ENCODE measurements at places on chromosomes 1 and 21.

GRCh38 chr21:45460011-45460565 is 55.1 kb downstream of the COL18A1 start:
- no peak for DNase-seq

- no peak for DNase-seq
These were observed 174.3 kb downstream of the PRDM16 start for GRCh38 chr1:3243304-3243703.

- DNase-seq: peak; percentile 42
These were observed 956 bp downstream of the CPLANE2 start for GRCh38 chr1:16235944-16236510.

DNA sequence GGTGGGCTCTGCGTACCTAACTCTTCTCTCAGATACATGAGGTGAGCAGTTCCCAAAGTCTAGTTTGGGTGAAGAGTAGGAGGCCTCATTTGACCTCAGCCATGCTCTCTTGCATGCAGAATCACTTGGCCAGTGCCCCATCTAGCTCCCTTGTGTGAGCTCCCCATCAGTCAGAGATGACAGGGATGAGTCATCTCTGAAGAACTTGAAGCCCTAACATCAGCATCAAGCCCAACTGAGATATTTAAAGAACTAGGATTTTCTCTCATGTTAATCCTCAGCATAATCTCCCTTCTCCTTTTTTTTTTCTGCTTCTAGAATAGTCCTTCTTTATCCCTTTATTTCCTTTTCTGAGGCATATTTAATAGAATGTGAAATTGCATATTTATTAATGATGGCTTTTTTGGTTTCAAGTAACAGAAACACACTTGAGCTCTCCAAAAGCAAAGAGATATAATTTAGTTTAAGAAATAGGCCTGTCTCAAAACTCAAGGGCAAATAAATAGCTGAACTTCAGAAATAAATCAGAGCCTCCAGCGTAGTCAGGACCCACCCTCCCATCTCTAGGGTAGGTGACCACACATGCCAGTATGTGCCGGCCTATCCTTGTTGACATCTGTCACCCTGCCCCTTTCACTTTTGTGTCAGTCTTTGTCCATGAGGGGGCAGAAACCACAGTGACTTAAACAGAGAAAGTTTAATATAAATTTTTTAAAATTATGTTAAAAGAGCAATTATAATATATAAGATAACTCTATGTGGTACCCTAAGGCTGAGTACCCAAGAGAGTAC is 112.3 kb downstream of the TSEN15 start:
- no peak for DNase-seq

- no peak for DNase-seq
These were observed 2.6 kb downstream of the PFDN2 start for GRCh38 chr1:161115132-161115711.

- no peak for DNase-seq
These were observed 54.9 kb downstream of the RGL1 start for GRCh38 chr1:183859831-183860230.

- no peak for DNase-seq
These were observed 215.9 kb downstream of the NEGR1 start for GRCh38 chr1:72066431-72066830.

- DNase-seq: no peak
These were observed 8.1 kb downstream of the SLX9 start for GRCh38 chr21:44947930-44948331.

- no peak for DNase-seq
These were observed 115.5 kb upstream of the NCAM2 start for GRCh38 chr21:20882462-20883407.

- no peak for DNase-seq
These were observed 3.0 kb upstream of the EPHX4 start for GRCh38 chr1:92026806-92027205.

- no peak for DNase-seq
These were observed 19.8 kb upstream of the LSS start for GRCh38 chr21:46248422-46248782.

- no peak for DNase-seq
These were observed 154.6 kb downstream of the PLA2G4A start for GRCh38 chr1:186983327-186983726.

DNA sequence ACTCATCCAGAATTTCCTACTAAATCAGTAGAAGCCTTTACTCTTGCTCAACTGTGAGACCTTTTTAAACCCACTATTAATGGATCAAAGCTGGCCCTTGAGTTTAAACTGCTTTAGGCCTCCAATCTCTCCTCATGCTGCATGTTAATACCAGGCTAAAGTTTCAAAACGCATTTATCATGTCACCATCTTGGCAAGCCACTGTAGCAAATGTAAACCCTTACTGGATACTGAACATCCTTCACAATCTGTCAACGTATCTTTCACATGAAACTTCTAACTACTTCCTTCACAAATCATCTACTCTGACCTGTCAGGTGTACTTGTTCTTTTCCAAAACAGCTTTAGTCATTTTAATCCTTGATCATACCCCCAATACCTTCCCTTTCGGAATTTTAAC is 3.0 kb downstream of the PAXBP1 start:
- DNase-seq: no peak

DNA sequence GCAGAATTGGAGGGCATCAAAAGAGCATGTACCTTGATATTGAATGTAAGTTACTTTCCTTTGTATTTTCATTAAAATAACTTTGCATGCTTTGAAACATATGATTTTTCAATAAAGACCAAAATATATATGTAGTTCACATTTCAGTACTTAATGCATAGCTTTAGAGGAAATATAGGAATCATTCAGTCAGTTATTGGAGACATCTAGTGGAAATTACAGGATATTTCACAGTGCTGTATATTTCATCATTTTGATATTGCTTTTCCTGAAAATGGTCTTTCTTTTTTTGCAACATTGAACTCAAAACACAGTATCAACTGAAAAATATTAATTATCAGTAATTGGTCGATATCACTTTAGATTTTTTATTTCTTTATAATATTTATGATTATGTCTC is 375.8 kb downstream of the NCAM2 start:
- no peak for DNase-seq

- no peak for DNase-seq
These were observed 6.3 kb upstream of the OSBPL9 start for GRCh38 chr1:51610637-51611036.

GRCh38 chr1:154446292-154446691 is 41.1 kb downstream of the IL6R start:
- DNase-seq: no peak

GRCh38 chr1:53627666-53628065 is 111.3 kb downstream of the GLIS1 start:
- DNase-seq: no peak

DNA sequence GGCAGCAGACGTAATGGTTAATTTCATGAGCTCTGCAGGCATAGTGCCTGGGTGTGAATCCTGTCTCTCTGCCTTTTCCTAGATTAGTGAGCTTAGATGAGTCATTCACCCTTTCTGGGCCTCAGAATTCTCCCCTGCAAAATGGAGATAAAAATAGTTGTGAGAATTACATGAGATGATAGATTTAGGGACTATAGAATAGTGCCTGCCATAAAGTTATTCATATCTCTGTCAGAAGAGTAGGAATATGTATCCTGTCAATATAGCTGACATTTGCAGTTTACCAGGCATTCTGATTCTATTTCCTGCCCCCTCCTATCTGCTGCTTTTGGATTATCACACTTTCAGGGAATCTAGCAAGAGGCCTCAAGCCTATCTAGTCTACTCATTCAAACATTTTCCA is 112.0 kb downstream of the PDE4B start:
- no peak for DNase-seq

DNA sequence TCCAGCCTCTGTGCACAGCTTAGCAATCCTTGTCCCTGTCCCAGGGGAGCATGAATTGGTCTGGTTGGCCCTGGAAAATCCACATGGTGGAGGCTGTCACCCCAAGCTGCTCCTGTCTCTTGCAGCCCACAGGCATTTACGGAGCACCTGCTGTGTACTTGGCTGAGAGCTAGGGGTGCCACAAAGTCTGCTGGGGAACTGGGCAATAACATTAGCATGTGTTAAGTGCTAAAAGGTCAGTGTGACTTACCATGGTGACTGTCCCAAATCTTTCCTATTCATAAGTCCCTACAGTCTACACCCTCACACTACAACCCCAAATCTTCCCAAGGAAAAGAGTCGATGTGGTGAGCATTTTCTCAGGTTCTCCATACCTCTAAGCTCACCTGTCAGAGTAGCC is 53.6 kb upstream of the ARTN start:
- no peak for DNase-seq

DNA sequence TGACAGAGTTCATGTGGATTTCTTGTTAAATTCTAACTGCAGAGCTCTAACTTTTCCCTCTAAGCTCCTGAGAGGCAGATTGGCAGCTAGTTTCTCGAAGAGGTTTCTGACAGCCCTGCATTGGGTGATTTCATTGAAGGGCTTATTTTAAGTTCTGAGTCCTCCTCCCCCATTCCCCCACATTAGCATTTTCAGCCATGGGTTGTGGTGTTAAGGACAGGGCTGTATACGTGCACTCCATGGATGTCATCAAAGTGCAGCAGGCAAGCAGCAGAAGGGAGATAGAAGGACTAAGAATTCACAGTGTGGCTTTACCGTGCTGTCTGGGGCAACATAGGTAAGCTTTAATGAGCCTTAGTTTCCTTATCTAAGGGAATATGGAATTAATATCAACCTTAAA is 19.0 kb downstream of the CRYZ start:
- DNase-seq: no peak

GRCh38 chr1:219938706-219939105 is 10.3 kb upstream of the SLC30A10 start:
- no peak for DNase-seq

DNA sequence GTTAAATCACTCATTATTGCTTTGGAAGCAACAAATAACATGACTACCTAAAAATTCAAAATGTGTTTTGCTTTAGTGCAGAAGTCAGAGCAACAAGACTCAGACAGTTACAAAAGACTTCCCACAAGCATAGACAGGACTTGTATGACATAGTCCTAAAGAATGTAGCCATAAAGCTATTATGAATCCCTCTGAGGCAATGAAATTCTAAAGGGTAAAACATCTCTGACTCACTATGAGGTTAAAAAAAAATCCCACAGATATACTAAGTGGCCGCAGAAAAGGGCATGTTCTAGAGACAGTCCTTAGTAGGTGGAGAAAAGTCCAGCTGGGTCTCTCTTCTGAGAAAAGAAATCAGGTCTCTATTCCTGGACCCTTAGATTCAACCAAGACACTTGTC is 4.9 kb downstream of the PRKAB2 start:
- DNase-seq: no peak

DNA sequence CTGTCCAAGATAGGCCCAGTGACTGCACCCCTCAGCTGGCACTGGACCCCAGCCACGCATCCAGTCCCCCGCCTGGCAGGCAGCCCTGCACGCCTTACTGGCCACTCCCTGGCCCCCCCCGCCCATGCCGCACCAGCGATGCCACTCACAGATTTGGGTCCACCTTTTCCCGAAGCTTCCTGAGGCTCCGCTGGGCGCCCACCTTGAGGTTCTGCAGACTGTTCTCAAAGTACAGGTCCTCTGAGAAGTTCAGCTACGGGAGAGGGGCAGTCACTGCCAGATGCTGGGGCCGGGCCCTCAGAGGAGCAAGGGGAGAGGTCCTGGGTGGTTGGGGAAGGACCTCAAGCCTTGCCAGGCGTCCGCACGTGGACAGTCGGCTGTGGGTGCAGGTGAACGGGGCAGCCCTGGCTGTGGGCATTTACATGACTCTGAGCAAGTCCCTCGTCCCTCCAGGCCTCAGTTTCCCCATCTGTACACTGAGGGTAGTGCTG is 8.1 kb downstream of the PRXL2B start:
- no peak for DNase-seq

GRCh38 chr1:179142889-179143299 is 61.0 kb downstream of the TOR3A start:
- DNase-seq: no peak

- no peak for DNase-seq
These were observed 9.8 kb upstream of the FCRL1 start for GRCh38 chr1:157829711-157830110.

DNA sequence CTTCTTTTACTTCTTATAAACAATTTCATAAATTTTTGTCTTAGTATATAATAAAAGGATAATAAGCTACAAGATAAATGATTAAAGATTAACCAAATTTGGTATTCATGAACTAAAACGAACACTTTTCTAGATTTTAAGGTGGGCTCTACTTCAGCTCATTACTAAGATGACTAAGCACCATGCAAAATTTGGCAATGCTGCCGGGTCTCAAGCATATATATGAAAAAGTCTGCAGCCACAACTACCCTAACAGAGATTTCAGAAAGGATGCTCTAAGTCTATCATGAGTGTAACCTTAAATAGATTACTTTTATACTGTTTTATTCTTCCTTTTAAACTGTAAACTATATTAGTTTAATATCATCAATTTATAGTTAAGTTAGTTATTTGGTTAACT is 47.8 kb downstream of the BRWD1 start:
- no peak for DNase-seq

DNA sequence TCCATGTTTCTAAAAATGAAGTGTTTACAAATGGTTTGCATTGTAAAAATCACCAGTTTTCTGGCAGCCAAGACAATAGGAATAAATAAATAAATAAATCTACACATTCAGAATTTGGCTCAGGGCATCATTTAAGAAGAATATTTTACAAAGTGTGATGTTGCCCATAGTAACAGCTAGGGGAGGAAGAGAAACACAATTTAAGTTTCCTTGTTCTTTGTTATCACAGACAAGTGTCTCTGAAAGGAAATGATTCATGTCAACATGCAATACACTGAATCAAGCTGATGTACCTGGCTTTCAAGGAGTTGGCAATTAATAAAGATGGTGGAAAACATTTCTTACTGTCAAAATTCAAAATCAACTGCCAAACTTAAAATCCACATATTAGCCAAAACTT is 74.7 kb downstream of the LHX8 start:
- no peak for DNase-seq

- DNase-seq: no peak
These were observed 23.8 kb upstream of the KIF26B start for GRCh38 chr1:245131026-245131393.

DNA sequence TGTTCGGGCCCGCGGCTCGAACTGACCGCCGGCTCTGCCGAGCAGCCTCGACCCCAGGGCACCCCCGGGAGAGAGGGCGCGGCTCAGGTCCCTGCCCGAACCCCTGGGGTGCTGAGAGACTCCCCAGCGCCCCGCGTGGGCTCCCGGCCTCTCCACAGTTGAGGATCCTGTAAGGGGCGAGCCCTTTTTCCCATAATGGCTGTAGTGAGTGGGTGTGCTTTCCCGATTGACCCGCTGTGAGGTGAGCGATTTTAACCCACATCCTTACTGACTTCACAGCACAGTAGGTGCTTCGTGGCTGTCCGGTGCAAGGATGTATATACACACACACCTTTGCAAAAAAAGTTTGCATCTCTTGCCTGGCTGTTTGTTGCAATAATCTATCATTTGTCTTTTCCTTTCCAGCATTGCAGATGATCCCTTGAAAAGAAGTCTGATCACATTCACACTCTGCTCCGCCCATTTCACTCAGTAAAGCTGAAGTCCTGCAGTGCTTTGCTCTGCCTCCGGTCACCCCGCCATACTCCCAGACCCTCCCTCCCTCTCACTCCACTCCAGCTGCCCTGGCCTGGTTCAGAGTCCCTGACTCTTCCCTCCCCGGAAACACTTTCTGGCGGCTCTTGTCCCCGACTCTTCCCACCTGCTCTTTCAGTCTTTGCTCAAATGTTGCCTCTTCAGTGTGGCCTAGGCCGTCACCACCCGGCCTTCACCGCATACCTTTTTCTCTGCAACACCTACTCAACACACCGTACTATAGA is 955 bp upstream of the UBE2G2 start:
- DNase-seq: no peak
